ENCODE measurements at places on chromosomes 1 and 21. TPM values are rescaled to one million over a fixed set of nuclear protein-coding genes. Genes with fewer than 3 reads are reported as not detected.

- H3K4me3 ChIP-seq: no peak overlapping the region
- no peaks in the 10 kb centered on the region for H3K27me3 ChIP-seq
- no peak overlapping the region for H3K27ac ChIP-seq
- no peaks in the 10 kb centered on the region for H3K36me3 ChIP-seq
- DNase-seq: no peak
- no peaks in the 10 kb centered on the region for H3K4me1 ChIP-seq
Observed at GRCh38 chr1:41015897-41016470, 5.5 kb downstream of the SLFNL1 start.

DNA sequence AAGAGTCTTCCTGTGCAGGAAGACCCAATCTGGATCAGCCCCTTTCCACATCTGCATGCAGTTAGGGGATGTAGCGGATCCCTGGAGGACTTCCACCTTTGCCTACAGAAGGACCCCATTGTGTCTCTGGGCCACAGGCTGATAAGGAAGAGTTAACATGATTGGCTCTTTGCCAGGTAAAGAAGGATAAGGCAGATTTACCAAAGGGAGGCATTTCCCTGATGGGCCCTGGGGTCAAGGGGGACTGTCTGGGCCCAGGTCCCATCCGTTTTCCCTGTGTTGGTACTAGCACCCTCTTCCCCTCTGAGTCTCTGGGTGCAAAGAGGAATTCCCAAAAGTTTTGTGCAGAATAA, 29.1 kb downstream of the SLC26A9 start:
- no peak overlapping the region for H3K4me3 ChIP-seq
- H3K4me1 ChIP-seq: peaks cover 15% of the 10 kb centered on the region
- no peaks in the 10 kb centered on the region for H3K36me3 ChIP-seq
- peak; percentile 6 for DNase-seq

- H3K36me3 ChIP-seq: no peaks in the 10 kb centered on the region
- DNase-seq: no peak
- no peak overlapping the region for H3K4me3 ChIP-seq
- no peaks in the 10 kb centered on the region for H3K27me3 ChIP-seq
- no peak overlapping the region for H3K27ac ChIP-seq
Observed at GRCh38 chr21:28657566-28657965, 335.1 kb downstream of the LTN1 start.

DNA sequence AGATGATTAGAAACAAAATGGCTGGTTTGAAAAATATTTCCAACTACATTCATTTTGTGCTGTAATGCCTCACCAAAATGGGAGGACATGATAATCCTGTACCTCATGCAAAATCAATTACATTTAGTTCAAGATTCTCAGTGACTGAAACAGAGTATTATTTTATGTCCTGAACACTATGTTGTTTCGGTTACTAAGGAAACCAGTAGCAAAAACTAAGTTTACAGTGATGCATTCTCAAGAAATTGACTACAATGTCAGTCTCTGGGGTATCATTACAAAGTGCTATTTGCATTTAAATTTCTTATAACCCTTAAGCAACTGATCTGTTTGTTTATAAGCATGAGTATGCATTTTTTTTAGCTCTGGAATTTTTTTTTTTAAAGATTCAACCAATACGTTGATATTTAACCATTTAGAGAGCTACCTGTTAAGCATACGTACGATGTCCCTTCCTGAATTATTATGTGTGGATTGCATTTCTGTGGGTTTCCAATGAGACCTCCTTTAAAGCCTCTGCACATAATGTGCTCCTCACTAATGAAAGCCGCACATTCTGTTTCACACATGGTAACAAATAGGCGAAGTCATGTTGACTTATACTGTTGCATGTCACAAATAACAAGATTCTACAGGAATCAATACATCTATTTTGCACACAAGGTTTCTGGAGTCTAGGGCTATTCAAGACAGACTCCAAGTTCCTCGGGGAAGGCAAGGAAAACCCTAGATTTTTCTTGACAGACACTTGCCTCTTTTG, 1035.7 kb downstream of the ADGRL2 start:
- no peaks in the 10 kb centered on the region for H3K36me3 ChIP-seq
- H3K27me3 ChIP-seq: no peaks in the 10 kb centered on the region
- H3K4me3 ChIP-seq: no peak overlapping the region

GRCh38 chr1:178926046-178926445, 55.2 kb upstream of the ANGPTL1 start:
- H3K4me1 ChIP-seq: no peaks in the 10 kb centered on the region
- DNase-seq: no peak
- no peaks in the 10 kb centered on the region for H3K36me3 ChIP-seq
- H3K27ac ChIP-seq: no peak overlapping the region

- H3K27ac ChIP-seq: no peak overlapping the region
- H3K36me3 ChIP-seq: no peaks in the 10 kb centered on the region
- peaks cover 55% of the 10 kb centered on the region for H3K4me1 ChIP-seq
- H3K4me3 ChIP-seq: no peak overlapping the region
Observed at GRCh38 chr1:12458571-12458970, 159.4 kb downstream of the DHRS3 start.

DNA sequence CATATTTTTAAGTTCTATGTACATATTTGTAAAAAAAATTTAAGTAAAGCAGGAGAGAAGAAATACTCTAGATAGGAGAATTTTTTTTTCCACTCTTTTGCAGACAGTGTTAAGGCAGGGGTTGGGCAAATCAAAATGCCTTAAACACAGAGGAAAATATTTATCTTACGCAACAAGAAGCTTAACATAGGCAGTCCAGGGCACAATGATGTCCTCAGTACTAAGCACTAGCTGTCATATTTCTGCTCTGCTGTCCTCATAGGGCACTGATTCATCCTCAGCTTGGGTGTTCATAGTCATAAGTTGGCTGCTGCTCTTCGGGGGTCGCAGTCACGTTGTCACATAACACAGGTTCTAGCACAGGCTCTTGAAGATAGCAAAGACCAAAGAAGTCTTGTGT, 247.4 kb downstream of the PTBP2 start:
- peaks cover 10% of the 10 kb centered on the region for H3K4me1 ChIP-seq
- no peak overlapping the region for H3K4me3 ChIP-seq
- no peaks in the 10 kb centered on the region for H3K36me3 ChIP-seq
- no peaks in the 10 kb centered on the region for H3K27me3 ChIP-seq
- peak; percentile 20 for DNase-seq

DNA sequence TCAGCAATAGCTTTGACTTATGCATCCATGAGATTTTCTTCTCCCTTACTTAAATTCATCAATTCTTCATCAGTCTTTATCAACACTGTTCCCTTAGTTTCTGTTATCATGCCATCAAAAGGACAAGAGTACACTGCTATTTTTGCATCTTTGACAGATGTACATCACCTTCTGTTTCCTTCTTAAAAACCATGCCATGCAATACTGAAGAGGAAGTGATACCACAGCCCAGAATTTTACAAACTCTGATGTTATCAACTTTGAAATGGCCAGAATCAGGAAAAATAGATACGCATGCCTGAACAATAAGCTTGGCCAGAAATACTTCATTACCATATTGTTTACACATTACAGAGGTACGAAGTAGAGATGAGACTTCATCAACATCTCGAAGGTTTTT, 21.1 kb downstream of the FMO5 start:
- H3K27me3 ChIP-seq: no peaks in the 10 kb centered on the region
- H3K27ac ChIP-seq: no peak overlapping the region
- no peaks in the 10 kb centered on the region for H3K4me1 ChIP-seq
- no peak overlapping the region for H3K4me3 ChIP-seq
- DNase-seq: no peak
- peaks cover 7% of the 10 kb centered on the region for H3K36me3 ChIP-seq

DNA sequence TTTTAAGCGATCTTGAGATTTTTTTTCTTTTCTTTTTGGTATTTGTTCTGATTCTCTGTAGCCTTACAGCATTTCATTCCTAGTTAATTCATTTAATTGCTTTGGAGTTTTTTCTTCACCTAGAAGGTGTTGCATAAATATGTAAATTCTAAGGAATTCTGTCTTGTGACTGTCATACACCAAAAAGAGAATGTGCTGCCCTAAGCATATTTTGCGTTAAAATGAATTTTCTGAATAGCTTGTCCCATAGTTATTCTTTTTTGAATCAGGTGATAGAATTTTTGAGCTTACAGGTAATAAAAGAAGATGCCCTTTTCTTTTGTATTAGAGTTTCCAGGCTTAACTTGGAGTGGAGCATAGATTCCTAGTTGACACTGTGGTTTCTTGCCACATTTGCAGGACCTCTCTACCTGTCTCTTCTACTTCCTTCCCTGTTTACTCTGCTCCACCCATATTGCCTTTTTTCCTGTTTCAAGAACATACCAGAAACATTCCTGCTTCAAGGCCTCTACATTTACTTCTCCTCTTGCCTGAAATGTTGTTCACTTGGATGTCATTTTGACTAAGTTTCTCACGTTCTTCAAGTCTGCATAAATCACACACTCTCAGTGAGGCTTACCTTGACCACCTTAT, 53.2 kb downstream of the KIF1B start:
- H3K4me1 ChIP-seq: peaks cover 4% of the 10 kb centered on the region
- H3K4me3 ChIP-seq: no peak overlapping the region
- DNase-seq: no peak
- no peaks in the 10 kb centered on the region for H3K27me3 ChIP-seq
- H3K36me3 ChIP-seq: no peaks in the 10 kb centered on the region
- H3K27ac ChIP-seq: peak overlapping the region; percentile 48

DNA sequence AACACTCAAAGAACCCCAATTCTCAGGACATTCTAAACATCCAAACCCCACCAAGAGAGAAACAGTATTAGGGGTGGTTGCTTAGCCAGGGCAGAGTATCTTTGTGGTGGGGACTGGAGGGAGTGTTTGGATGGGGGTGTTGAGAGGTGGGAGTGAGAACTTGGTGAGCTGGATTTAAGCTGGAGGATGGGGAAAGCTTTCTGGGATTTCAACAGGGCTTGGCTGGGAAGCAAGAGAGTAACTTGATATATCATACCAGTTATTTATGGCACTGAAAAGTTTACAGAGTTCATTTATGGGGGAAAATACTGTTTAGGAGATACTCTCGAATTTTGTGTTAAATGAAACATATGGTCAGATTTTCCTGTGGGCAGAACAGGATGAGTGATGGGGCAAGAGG, 6.8 kb upstream of the CNIH3 start:
- H3K4me1 ChIP-seq: no peaks in the 10 kb centered on the region
- H3K36me3 ChIP-seq: no peaks in the 10 kb centered on the region
- no peak overlapping the region for H3K27ac ChIP-seq

DNA sequence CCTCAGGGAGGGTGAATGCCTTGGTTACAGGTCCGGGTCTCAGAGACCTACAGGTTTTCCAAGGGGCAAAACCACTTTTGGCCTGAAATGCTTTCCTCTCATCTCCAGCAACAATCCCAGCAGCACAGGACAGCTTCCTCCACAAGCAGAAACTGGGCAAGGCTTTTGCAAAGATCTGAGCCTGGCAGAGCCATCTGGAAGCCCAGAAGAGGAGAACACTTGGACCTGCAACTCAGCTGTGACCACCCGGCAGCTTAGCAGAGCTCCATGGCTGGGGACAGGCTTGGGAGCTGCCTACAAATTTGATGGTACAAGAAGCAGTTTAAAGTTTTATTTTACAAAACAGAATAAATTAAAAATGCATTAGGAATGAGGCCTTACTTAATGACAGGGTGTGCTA, 90.0 kb upstream of the KCND3 start:
- no peaks in the 10 kb centered on the region for H3K27me3 ChIP-seq
- H3K27ac ChIP-seq: no peak overlapping the region
- no peaks in the 10 kb centered on the region for H3K36me3 ChIP-seq
- DNase-seq: no peak
- no peaks in the 10 kb centered on the region for H3K4me1 ChIP-seq

DNA sequence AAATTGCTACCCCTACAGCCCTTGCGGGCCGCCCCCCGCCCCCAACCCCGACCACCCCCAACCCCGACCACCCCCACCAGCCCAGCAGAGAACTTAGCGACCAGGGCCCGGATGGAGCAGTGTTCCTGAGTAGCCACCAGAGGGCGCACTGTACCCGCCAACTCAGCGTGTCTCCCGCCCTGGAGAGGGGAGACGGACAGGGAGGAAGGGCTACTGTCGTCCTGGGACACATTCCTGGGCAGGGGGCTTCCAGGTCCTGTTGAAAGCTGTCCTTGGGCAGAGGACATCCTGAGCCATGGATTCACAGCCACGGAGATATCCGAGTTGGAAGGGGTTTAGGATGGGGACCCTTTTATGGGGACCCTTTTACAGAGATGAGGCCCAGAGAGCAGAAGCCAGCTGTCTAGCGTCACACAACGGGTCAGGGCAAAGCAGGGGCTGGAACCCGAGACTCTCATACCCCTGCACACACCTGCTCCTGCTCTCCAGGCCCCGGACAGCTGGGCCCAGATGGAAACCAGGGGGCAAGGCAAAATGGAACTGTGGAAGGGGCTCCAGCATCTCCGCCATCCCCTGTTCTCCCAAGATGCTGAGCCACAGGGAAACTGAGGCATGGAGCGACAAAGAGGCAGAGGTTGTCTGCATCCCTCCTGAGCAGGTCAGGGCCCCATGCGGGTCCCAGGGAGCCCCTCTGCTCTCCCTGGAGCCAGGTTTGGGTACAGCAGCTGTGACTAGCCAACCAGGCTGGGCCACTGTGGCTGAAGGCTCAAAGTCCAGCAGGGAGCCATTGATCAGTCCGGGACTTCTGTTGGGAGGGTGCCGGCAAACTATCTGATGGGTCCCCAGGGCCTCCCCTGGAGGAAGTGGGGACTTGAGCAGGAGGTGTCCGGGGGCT, 25.0 kb upstream of the LAPTM5 start:
- peaks cover 8% of the 10 kb centered on the region for H3K4me1 ChIP-seq
- H3K27ac ChIP-seq: no peak overlapping the region
- DNase-seq: peak; percentile 85
- H3K27me3 ChIP-seq: no peaks in the 10 kb centered on the region

GRCh38 chr1:59223198-59223597, 73.7 kb upstream of the FGGY start:
- H3K27ac ChIP-seq: peak overlapping the region; percentile 59
- H3K27me3 ChIP-seq: no peaks in the 10 kb centered on the region
- peaks cover 19% of the 10 kb centered on the region for H3K4me1 ChIP-seq
- DNase-seq: no peak
- no peak overlapping the region for H3K4me3 ChIP-seq

TIPRL gene
- 42.6 TPM for total RNA-seq

GPR52 gene
- 1.6 TPM for total RNA-seq

PALMD gene
- total RNA-seq: 21.7 TPM

MSH4 gene
- 0.37 TPM for total RNA-seq
